Stimulated activated CD4-positive, alpha-beta T cell treated with anti-CD3 and anti-CD28 coated beads, Interleukin-15, amount 100 ng/mL, for 24 hours (primary cell): ENCODE measurements at places on chromosomes 3 and 15.

DNA sequence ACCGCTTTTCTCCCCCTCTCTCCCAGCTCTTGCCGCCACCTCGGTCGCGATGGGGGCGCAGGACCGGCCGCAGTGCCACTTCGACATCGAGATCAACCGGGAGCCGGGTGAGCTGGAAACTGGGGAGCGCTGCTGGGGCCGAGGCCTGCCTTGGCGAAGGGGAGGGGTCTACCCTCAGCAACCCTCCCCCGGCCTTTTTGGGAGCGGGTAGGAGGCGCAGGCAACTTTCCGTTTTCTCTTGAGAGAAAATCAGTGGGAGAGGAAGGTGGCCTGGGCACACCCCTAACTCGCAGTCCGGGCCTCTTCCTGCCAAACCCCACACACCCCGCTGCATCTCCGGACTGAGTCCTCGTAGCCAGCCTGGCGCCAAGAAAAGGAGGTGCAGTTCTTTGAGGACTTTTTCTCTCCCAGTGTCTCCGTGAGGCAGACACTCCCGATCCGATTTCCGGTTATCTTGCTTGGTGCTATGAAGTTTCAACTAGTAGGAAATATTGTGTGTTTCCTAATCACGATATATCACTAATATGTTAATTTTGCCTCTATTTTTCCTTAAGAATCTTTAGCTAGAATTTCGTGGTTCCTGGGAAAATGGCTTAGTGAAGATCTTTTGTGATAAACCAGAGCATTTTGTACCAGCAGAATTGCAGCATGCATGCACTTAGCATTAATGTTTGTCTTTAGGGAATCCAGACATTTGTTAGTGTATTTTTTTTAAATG is 631 bp downstream of the NKTR start:
- peak; percentile 77 for DNase-seq

DNA sequence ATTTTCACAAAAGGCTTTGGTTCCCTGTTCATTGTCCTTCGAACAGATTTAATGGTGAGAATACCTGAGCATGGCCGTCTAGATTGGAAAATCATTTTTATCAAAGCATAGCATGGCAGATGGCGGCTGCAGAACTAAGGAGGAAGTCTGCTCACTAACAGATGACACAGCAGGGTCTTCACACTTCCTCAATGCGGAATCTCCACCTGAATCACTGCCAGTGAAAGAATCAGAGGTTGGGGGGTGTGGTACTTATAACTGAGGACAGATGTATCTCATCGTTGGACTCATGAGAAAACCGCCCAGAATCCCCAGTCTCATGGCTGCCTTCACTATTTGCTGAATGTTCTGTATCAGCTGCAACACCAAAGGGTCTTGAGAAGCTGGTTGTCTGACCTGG is 31.6 kb upstream of the PYGO1 start:
- DNase-seq = no peak

- no peak for DNase-seq
These were observed 302.3 kb downstream of the UACA start for GRCh38 chr15:70461017-70461416.

- DNase-seq = no peak
These were observed 537.2 kb upstream of the IL12A start for GRCh38 chr3:159451482-159451881.

DNA sequence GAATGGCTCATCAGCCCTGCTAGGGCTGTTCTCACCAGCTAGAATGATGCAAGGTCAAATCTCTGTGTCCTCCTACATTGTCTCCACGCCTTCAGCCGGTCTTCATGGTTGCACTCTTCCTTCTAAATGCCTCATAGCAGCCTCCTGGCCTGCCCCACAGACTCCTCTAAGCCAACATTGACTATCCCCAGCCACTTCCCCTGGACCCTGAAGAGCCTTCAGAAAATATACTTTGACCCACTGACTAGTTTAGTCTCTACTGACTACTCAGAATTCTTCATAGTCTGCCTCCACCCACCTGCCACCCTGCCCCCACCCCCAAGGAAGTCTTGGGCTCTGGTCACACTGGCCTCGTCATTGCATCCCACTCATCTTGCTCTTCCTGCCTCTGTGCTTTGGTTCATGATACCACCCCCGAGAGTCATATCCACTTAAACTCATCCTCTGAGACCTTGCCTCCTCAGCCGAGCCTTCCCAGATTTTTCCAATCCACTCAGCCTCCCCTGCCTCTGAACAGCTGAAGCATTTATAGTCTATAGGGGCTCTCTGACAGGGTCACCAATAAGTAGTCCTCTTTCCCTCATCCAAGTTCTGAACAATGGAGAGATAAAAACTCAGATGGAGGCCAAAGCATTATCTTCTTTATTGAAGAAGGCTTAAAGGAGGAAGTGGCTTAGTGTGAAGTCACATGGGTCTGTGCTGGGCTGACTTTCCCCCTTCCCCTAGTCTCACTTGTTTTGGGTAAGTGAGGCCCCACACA is 9.5 kb upstream of the DOCK3 start:
- no peak for DNase-seq

- DNase-seq = no peak
These were observed 553.1 kb downstream of the FHIT start for GRCh38 chr3:60698117-60698516.

- DNase-seq = no peak
These were observed 31.2 kb upstream of the MYO5C start for GRCh38 chr15:52326756-52327155.

DNA sequence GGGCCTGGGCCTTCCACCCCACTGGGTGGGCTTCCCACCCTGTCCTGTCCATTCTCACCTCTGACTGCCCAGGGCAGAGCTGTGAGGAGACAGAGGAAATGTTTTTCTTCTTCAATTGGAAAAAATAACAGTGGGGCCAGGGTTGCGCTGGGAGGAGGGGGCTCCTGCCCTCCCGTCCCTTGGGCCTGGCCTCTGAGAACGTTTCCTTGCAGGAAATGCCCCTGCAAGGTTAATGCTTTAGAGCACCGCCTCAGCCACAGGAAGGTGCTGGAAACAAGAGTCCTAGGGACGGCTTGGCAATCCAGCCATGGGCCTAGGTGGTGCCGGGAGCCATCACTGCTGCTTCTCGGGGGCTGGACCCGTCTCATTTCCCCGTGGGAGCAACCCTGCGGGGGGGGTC is 3.8 kb upstream of the PLXND1 start:
- no peak for DNase-seq

DNA sequence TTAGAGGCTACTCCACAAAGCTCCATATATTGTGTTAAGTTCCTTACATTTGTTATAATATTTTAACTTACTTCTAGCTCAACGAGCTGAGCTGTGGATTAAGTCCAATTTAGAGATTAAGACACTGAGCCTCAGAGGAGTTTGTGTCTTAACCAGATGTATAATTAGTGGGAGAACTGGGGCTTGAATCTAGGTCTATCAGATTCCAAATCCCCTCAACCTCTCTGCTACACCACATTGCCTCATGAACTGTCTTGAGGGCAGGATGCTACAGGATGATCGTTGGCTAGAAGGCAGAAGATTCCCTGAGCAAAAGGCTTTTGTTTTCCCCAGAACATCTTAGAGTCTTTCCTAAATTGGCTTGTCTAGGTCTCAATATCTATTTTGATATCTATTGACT is 890.8 kb downstream of the NAALADL2 start:
- DNase-seq = no peak

DNA sequence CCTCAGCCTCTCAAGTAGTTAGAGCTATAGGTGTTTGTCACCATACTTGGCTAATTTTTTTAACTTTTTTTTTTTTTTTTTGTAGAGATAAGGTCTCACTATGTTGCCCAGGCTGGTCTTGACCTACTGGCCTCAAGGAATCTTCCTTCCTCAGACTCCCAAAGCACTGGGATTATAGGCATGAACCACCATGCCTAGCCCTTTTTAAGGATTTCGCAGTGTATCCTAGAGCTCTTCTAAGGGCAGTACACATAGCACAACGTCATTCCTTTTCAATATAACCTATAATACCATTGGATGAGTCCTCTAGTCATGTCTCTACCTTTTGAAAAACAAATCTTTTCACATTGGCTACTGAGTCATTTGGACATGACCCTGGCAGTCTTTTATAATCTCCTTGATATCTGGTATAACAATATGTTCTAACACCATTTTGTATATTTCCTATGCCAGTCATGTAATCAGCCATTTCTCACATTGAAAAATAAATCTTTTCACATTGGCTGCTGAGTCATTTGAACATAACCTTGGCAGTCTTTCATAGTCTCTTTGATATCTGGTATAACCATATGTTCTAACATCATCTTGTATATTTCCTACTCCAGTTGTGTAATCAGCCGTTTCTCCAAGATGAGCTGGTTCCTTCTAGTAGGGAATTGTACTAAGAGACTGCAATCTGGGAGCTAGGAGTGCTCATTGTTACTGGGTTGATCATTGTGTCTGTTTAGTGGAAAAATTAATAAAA is 944.7 kb downstream of the MCTP2 start:
- no peak for DNase-seq

DNA sequence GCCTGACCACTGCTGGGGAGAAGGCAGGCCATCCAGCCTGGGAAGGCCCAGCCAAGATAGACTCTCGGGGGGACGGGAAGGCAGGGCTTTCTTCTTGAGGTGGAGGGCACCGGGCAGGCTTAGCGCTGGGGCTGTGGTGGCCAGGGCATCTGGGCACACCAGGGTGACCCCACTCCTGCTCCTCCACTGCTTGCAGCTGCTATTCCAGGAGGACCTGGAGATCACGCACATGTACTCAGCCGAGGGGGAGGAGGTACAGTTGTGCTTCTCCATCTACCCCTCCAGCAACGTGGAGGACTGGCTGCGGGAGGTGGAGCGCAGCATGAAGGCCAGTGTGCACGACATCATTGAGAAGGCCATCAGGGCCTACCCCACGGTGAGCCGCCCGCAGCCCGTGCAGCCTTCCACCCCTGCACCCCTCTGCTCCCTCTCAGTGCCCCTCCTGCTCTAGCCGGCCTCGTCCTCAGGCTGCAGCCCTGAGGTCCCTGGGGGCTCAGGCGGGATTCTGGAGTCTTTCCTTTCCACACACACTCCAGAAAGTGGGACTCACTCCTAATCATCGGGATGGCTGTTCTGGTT is 42.3 kb downstream of the DNAH1 start:
- DNase-seq = no peak

DNA sequence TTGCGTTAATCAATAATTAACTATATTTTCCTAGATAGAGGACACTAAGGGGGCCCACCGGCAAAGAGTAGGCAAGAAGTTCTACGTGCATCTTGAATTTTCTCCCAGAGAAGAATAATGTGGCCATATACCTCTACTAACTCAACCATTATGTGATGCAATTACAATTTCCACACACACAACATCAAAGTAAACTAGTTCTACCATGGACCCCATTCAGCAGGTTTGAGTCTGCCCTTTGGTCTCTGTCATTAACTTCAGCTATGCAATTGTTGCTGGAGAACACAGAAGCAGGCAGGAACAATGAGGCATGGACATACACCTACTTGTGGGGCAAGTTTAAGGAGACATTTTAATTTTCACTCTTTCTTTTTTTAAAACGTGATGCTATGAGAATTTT is 705.9 kb downstream of the PDCD6IP start:
- DNase-seq = no peak

- no peak for DNase-seq
These were observed 209.8 kb downstream of the TNIK start for GRCh38 chr3:171250444-171250843.

GRCh38 chr15:28890711-28891495 is 5.1 kb downstream of the APBA2 start:
- no peak for DNase-seq

DNA sequence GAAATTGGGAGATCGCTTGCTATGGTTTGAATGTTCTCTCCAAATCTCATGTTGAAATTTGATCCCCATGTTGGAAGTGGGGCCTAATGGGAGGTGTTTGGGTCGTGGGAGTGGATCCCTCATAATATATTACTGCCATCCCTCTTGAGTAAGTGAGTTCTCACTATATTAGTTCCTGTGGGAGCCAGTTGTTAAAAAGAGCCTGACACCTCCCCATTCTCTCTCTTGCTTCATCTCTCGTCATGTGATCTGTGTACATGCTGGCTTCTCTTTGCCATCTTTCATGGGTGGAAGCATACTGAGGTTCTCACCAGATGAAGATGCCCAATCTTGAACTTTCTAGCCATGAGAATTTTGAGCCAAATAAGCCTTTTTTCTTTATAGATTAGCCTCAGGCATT is 43.0 kb upstream of the IL20RB start:
- DNase-seq = no peak

GRCh38 chr3:37297459-37297858 is 123.1 kb upstream of the LRRFIP2 start:
- no peak for DNase-seq

DNA sequence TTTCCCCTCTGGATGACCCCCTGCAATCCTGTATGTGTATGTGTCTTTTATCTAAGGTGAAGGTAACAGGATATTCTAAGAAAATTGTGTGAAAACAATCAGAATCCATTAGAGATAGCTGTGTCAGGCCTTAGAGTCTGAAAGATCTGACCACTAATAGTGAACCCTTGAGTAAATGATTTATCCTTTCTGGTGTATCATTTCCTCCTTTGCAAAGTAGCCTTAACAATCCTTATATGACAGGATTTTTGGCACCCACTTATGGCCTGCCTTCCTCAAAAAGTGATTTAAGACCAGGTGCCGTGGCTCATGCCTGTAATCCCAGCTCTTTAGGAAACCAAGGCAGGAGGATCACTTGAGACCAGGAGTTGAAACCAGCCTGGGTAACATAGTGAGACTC is 110.2 kb downstream of the RBPMS2 start:
- DNase-seq = no peak

DNA sequence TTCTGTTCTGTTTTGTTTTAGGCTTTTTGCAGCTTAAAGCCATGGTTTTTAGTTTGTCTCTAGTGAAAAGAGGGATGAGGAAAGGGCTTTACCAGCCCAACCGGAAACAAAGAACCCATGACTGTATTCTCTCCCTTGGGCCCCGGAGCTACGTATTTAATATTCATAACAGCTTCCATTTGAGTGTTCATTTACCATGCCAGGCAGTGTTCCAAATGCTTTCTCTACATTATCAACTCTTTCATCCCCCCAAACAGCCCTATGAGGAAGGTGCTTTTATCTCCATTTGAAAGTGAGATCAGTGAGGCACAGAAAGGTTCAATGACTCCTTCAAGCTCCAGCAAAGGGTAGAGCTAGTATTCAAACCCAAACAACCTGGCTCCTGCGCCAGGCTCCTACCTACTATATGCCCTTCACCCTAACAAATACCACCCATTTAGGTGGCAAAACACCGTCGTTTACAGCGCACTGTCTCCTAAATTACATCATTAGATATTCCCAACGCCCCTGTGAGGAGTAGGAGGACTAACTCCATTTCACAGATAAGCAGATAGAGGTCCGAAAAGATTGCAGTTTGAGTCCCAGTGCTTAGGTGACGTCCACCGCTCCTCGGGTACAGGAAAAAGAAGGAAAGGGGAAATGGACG is 27.9 kb downstream of the GTPBP8 start:
- DNase-seq = no peak

- DNase-seq = no peak
These were observed 39.4 kb downstream of the RPL22L1 start for GRCh38 chr3:170830580-170830979.

- no peak for DNase-seq
These were observed 139.7 kb upstream of the CPNE4 start for GRCh38 chr3:132174500-132174899.

GRCh38 chr15:31278544-31279220 is 48.0 kb upstream of the KLF13 start:
- no peak for DNase-seq
